ENCODE measurements at places on chromosomes 4 and X.

DNA sequence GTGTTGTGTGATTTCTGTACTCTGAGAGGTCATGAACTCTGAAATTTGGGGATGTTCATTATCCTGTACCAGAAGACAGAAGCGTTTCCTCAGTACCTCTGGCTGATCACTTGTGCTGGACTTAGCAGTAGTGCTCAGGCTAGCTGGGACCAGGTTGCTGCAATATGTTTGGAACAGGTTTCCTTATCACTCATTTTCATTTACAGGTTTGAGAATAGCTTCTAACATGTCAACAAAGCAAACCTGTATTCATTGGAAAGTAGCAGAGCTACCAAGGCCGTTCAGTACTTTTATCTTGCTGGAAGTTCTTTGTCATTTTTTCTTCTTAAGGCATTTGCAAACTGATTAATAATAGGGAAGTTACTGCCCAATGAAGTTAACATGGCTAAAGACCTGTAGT lies 242.9 kb upstream of the ANKRD50 start:
- no peak for DNase-seq

- DNase-seq, result no peak
These were observed 134.5 kb upstream of the TAPT1 start for GRCh38 chr4:16360694-16361262.

- DNase-seq, result no peak
These were observed 77.8 kb upstream of the STIM2 start for GRCh38 chr4:26782830-26783202.

GRCh38 chr4:122797405-122798094 lies 29.1 kb upstream of the FGF2 start:
- no peak for DNase-seq

GRCh38 chr4:158934996-158935669 lies 166.3 kb downstream of the FNIP2 start:
- DNase-seq, result no peak

DNA sequence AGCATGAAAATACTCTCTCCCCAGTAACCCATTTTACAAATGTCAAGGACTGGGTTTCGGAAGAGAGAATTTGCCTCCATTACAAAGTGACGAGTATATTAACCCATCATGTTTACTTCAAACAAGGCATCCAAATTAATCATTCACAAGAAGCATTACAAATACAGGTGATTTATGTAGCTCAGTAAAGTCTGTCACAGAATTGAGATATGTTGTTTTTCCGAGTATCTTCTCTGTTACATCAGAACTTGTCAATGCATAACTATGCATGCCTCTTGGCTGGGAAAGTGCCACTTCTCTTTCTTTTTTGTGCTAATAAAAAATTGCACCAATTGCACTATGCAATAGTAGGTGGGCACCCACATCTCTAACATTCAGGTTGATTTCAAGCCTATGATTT lies 158.2 kb downstream of the AREG start:
- no peak for DNase-seq

Data from foreskin melanocyte (primary cell).